ENCODE measurements at places on chromosomes 11 and 22. TPM values are rescaled to one million over a fixed set of nuclear protein-coding genes. Genes with fewer than 3 reads are reported as not detected.

Gene MGAT3
- total RNA-seq = 5.6 TPM

- H3K4me1 ChIP-seq = no peaks in the 10 kb centered on the region
- no peak for DNase-seq
- no peak overlapping the region for H3K27ac ChIP-seq
- no peaks in the 10 kb centered on the region for H3K36me3 ChIP-seq
- H3K4me3 ChIP-seq = no peak overlapping the region
Observed at GRCh38 chr22:27523711-27524110, 277.8 kb downstream of the MN1 start.

DNA sequence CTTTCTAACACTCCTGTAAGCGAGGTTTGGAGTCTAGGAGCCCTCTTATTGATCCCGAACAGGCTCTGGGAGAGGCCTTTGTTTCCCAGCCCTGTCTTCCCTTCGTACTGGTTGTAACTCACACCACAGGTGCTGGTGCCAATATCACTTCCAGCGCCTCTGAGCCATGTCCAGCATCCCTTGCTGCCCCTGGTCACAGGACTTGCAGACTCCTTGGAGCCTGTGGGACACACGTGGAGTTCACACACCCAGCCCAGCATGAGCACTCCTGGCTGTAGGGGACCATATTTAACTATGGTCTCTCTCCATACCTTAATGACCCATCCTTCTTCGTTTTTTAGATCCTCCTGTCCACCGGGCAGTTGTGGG, 2.2 kb downstream of the ZBTB16 start:
- H3K36me3 ChIP-seq = peaks cover 34% of the 10 kb centered on the region
- H3K4me1 ChIP-seq = peaks cover 14% of the 10 kb centered on the region
- peak overlapping the region; percentile 81 for H3K4me3 ChIP-seq
- H3K27me3 ChIP-seq = no peaks in the 10 kb centered on the region
- peak overlapping the region; percentile 96 for H3K27ac ChIP-seq

GRCh38 chr11:71199226-71199820, 53.1 kb downstream of the SHANK2 start:
- DNase-seq = no peak
- H3K36me3 ChIP-seq = no peaks in the 10 kb centered on the region
- no peak overlapping the region for H3K27ac ChIP-seq
- H3K4me1 ChIP-seq = no peaks in the 10 kb centered on the region
- no peak overlapping the region for H3K4me3 ChIP-seq

- no peaks in the 10 kb centered on the region for H3K27me3 ChIP-seq
- H3K36me3 ChIP-seq = no peaks in the 10 kb centered on the region
Observed at GRCh38 chr11:110097459-110098012, 4.3 kb downstream of the ZC3H12C start.
